Stimulated activated CD4-positive, alpha-beta T cell treated with anti-CD3 and anti-CD28 coated beads, Interleukin-12 subunit alpha, Interleukin-12 subunit beta, amount 100 ng/mL, for 48 hours (primary cell): ENCODE measurements at places on chromosomes 1 and 21.

DNA sequence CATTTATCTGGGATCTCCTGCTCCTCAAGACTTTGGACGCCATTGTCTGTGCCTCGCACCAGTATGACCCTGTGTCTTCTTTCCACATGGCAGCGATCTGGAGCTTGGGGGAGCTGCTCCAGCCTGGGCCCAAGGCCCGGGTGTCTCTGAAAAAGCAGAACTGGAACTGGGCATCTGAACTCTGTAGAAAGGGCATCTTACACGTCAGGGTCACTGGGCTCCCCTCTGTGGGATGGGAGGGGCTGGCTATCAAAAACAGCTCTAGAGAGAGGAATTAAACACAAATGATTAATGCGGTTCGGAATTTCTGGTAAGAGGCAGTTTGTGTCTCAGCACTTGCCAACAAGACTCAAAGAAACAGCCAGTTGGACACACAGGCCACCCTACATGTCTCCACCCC lies 16.1 kb downstream of the FCRL1 start:
- no peak for DNase-seq

GRCh38 chr1:100377590-100378361 lies 25.5 kb downstream of the CDC14A start:
- DNase-seq: no peak

DNA sequence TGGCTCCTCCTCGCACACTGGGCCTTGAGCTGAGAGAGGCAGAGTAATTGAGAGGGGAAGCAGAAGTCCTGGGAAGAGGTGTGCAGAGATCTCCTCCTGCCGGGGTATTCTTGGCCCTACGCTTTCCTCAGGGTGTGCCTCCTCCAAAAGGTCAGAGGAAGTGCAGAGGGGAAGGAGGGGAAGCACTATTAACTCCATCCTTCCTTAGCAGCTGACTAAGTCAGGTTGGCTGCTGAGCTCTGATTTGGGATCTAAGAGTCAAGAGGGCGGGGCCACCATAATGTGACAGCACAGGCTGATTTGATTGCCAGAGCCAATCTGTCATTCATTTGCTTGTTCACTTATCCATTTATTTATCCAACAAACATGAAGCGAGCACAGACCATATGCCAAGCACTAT lies 12.3 kb downstream of the ATP2B4 start:
- DNase-seq: no peak

DNA sequence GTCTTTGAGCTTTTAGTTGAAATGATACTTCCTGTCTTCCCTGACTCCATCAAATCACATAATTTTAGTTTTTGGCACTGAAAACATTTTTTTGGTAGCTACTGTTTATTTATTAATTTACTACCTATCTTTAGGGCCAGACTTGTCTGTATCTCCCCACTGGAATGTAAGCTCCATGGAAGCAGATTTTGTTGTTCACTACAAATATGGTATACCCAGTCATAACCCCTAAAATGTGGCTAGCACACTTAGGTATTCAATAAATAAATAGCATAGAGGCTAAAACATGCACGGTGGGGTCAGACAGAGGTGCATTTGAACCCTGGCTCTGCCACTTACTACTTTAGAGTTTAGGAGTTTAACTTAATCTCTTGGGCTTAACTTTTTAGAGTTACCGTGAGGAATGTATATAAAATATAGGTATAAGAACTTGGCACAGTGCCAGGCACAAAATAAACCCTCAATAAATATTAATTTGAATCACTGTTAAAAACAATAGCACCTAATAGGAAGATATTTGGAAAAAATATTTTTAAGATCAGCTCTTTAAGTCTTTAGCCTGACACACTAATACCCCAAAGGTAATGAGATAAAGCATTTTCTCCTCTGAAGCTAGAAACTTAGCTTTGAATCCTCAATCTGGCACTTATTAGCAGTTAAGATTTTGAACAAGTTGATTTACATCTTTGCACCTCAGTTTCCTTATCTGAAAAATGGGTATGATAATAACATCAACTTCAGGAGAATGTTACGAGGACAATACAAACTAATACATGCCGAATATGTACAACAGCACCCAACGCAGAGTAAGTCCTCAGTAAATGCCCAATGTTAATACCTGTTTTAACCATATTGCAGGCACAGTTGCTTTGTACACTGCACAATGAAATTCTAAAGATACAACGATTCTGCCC lies 59.6 kb upstream of the HP1BP3 start:
- no peak for DNase-seq

DNA sequence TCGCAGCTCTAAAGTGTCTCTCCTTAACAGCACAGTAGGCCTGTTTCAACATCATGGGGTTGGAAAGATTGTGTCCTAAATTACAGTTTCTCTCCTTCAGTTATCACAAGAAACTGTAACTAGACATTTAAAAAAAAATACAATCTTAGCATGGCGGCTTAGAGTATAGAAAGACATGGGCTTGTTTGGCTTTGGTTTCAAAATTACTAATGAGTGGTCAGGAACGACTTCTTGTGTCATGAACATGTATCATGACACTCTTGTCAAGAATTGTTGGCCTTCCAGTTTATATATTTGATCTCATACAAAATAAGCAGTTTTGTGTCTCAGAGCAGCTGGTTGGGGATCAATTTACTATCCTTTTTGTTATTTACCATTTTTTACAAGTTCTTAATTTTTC lies 2.1 kb downstream of the GJA8 start:
- no peak for DNase-seq

DNA sequence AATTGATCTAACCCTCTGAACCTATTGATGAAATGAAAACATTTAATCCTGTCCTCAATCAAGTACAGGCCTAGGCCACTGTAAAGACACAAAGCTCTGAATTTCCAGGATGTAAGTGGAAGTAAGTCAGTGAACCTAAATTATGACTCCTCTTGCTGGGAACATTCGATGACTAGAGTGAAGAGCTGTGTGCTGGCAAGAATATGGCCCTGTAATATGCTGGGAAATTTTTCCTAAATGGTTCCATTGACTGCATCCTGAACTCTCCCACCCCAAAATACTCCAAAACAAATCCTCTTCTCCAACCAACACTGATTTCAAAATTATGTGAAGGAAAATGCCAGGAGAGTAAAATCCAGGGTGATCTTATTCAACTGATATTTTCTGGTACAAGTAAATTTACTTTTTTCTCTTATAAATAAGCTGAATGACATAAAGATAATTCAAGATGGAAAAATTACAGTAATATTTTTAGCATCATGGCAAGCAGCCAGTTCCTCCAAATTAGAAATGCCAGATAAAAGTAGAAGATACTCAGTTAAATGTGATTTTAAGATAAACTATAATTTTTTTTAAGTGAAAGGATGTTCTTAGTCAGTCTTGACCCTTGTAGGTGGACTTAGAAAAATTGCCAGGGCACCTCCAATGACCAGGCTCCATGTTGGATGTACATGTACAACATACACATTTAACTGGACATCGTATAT lies 269.4 kb downstream of the PTGER3 start:
- no peak for DNase-seq
